ENCODE measurements at places on chromosomes 12 and 14. TPM values are rescaled to one million over a fixed set of nuclear protein-coding genes. Genes with fewer than 3 reads are reported as not detected.

Gene ALG10
- total RNA-seq: 12.6 TPM

Gene SERPINA6
- not detected for total RNA-seq

Gene CRIP1
- total RNA-seq: 88.2 TPM

Gene RNASE3
- 2.2 TPM for total RNA-seq

Gene DDX11
- 33.9 TPM for total RNA-seq

Gene PROX2
- total RNA-seq: 0.21 TPM

Gene MORN3
- 3.6 TPM for total RNA-seq

Gene CD4
- total RNA-seq: 94.3 TPM

Gene RNASE1
- total RNA-seq: not detected

Gene FOXA1
- 0.42 TPM for total RNA-seq

Gene C1QL4
- 0.10 TPM for total RNA-seq

Gene RPL10L
- not detected for total RNA-seq

Gene MYO1H
- under 0.01 TPM for total RNA-seq

Gene VWF
- 0.63 TPM for total RNA-seq

Gene ANKRD33
- total RNA-seq: 0.10 TPM

Gene OR4N2
- not detected for total RNA-seq

Gene SERPINA12
- not detected for total RNA-seq

Gene KLRB1
- 45.7 TPM for total RNA-seq

Gene DLK1
- total RNA-seq: not detected

Gene SHMT2
- 50.6 TPM for total RNA-seq

Gene PLA2G1B
- 0.31 TPM for total RNA-seq

Gene RNF212B
- 0.10 TPM for total RNA-seq

Gene TAS2R43
- not detected for total RNA-seq

Gene VRTN
- not detected for total RNA-seq

Gene PTCSC3
- not detected for total RNA-seq

Gene MANSC4
- not detected for total RNA-seq

Gene EEA1
- 6.2 TPM for total RNA-seq

Gene CCDC198
- not detected for total RNA-seq

Gene GLS2
- 1.2 TPM for total RNA-seq

Gene FSCB
- total RNA-seq: under 0.01 TPM

Gene USP44
- 6.3 TPM for total RNA-seq

Gene SIX1
- total RNA-seq: not detected

Gene PTHLH
- total RNA-seq: not detected

Gene P2RX7
- total RNA-seq: 9.3 TPM

Gene MTA1
- total RNA-seq: 33.9 TPM

Gene AQP2
- not detected for total RNA-seq

Gene PRR13
- total RNA-seq: 104 TPM

Gene ARHGAP9
- 77.6 TPM for total RNA-seq

Gene MEG3
- 1.7 TPM for total RNA-seq

Gene LRFN5
- not detected for total RNA-seq

Gene NTN4
- total RNA-seq: 0.31 TPM

Gene FOXN4
- not detected for total RNA-seq

Gene TRPV4
- 0.31 TPM for total RNA-seq

Gene SOAT2
- 0.21 TPM for total RNA-seq

Gene PIWIL1
- total RNA-seq: not detected

Gene RNASE13
- not detected for total RNA-seq

Gene LALBA
- total RNA-seq: not detected

Gene CACNB3
- 0.63 TPM for total RNA-seq

Gene CIROP
- total RNA-seq: not detected

Gene C12orf50
- under 0.01 TPM for total RNA-seq

Gene ACAD10
- 13.4 TPM for total RNA-seq

Gene IRAK4
- 49.8 TPM for total RNA-seq

Gene KCNJ8
- total RNA-seq: not detected

Gene LTBR
- 29.8 TPM for total RNA-seq

All from mononuclear cell (primary cell).